ENCODE measurements at places on chromosomes 2 and 18.

DNA sequence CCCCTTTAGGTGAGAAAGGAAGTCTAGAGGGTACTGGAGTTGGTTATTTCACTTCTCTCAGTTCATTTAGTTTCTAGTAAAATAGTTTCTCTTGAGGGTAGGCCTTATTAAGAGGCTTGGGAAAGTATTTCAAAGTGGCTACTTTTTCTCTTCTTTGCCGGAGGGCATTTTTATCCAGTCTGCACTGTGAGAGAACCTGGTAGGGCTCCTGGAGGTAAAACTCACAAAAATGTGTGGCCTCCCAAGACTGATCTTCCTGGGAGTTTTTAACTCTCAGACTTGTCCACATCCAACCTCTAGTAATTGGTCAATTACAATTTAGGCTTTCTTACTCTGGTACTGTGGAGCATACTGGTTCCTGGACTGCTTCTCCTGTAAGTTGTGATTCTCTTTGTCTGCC is 28.0 kb downstream of the EHBP1 start:
- DNase-seq, result no peak

DNA sequence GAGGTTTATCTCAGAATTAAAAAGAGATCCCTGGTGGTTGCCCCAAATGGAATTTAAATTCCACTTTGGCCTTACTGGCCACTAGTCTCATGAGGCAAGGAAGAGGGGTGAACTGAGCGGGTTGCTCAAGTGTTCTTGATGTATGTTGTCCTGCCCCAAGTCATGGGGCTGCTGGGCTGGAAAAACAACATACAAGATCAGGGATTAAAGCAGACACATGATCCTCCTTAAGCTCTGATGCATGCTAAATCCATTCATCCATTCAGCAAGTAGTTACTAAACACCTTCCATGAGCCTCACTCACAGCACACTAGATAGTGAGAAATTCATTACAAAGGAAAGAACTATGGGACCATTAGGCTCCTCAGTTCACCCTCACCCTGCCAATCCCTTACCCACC is 196.3 kb downstream of the MREG start:
- DNase-seq, result no peak

DNA sequence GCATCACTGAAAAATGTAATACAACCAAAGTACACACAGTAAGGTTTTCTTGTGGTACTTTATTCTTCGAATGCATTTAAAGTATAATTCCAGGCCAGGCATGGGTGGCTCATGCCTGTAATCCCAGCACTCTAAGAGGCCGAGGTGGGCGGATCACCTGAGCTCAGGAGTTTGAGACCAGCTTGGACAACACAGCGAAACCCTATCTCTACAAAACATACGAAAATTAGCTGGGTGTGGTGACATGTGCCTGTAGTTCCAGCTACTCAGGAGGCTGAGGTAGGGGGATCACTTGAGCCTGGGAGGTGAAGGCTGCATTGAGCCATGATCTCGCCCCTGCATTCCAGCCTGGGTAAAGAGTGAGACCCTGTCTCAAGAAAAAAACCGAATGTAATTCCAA is 3.9 kb upstream of the TTC39C start:
- DNase-seq, result peak; percentile 30

GRCh38 chr2:200677721-200678532 is 92.1 kb downstream of the AOX1 start:
- no peak for DNase-seq

DNA sequence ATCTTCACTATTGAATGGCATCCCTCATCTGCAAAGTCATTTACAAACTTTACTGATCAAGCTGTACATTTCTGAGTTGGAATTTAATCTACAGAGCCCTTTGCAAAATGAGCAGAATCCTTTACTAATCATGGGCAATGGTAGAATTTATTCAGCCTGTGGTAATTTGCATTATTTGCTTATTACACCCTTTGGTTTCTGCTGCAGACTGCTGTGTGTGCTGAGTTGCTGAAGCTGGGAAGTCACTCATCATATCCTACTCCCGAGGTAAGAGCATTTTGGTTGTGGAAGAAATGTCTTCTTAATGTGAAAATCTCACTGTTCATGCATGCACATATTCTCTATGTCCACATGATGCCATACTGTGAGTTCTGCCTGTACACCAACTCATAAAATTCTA is 357.4 kb upstream of the SLC39A10 start:
- DNase-seq, result no peak

- peak; percentile 77 for DNase-seq
These were observed 41.8 kb downstream of the NCK2 start for GRCh38 chr2:105786231-105787230.

DNA sequence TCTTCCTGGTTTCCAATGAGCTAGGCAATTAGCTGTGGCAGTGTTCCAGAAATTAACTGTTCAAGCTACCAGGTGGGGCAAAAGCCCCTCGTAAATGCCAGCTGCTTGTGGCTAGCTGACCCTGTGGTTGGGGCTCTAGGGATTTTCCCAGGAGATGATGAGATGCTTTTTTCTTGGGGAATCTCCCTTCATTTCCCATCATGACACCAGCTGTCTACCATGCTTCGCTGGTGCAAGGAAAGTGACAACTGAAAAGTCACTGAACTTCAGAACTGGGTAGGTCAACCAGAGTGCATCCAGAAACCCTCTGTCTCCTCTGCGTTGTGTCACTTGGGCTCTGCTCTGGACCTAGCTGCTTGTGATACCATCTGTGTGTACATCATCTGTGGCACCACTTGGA is 386.5 kb upstream of the DCC start:
- DNase-seq, result no peak

DNA sequence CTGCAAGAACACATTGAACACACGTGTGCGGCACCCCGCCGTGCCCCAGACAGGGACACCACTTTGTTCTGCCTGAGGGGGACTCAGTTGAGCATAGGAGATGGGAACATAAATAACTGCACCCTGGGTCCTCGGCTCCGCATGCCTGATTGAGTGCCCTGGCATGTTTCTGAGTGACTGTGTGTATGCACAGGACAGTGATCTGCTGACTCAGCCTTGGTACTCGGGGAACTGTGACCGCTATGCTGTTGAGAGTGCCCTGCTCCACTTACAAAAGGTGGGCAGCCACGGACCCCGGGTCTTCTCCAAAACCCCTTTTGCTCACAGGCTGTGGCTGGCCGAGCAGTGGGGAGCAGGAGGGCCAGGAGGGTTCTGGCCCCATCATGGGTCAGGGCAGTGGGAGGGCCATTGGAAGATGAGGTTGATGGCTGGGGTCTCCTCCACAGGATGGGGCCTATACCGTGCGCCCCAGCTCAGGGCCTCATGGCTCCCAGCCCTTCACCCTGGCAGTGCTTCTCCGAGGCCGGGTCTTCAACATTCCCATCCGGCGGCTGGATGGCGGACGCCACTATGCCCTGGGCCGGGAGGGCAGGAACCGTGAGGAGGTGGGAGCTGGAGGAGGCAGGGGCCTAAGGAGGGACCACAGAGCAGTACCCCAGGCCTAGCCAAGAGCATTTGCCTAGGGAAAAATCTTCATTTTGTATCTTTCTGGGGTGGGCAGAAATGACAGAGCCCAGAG is 16.9 kb downstream of the SH2D6 start:
- no peak for DNase-seq

DNA sequence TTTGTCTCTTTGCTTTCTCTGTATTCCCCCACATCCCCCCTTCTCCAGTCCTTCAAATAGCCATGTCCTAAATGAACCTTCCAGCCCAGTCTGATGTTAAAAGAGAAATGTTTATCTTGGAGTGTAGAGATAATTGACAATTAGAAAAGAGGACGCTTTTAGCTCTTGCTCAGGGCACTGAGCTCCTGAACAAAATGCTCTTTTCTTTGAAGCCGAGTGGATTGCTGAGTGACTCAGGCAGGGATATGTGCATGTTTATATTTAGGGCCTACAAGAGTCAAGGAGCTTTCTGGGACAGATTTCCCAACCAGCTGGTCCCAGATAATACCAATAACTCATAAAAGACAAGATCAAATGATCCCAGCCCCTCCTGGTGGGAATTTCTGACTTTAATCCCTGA is 88.0 kb upstream of the SETBP1 start:
- no peak for DNase-seq

- no peak for DNase-seq
These were observed 1.8 kb downstream of the SLC4A3 start for GRCh38 chr2:219628986-219629901.

GRCh38 chr2:3151153-3151918 is 226.3 kb downstream of the EIPR1 start:
- DNase-seq, result no peak

DNA sequence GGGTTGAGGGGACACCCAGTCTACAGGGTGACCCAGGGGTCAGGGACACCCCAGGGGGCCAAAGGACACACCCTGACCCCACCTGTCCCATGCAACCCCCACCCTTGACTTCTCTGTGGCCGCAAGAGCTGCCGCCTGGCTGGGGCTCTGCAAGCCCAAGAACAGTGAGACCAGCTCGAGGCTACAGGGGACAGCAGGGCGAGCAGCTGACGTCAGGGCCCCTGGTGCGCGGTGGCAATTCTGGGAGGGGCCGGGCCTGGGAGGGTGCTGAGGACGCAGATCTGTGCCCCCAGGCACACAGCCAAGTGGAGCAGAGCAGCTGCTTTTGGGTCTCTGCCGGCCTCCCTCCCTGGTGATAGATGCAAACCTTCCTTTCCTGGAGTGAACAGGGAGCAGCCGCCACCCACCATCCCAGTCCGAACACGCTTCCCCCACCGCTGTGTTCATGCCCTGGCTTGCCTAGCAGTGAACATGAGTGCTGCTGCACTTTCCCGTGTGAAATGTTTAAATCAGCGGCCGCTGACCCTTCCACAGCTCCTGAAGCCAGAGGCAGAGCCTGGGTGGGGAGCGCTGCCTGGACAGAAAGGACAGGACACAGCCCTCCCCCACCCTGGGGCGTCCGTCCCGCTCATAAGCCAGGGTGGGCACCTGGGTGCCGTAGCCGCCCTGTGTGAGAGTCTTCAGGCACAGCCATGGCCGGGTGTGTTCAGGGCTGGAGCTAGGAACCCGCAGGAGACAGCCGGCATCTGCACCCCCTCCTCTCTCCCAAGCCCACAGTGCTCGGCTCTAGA is 46.9 kb downstream of the SLC66A2 start:
- no peak for DNase-seq

GRCh38 chr18:24954341-24954740 is 397.6 kb downstream of the ZNF521 start:
- no peak for DNase-seq

GRCh38 chr18:63309422-63309821 is 10.1 kb downstream of the BCL2 start:
- no peak for DNase-seq

- no peak for DNase-seq
These were observed 434.4 kb downstream of the TNS1 start for GRCh38 chr2:217568289-217568971.

DNA sequence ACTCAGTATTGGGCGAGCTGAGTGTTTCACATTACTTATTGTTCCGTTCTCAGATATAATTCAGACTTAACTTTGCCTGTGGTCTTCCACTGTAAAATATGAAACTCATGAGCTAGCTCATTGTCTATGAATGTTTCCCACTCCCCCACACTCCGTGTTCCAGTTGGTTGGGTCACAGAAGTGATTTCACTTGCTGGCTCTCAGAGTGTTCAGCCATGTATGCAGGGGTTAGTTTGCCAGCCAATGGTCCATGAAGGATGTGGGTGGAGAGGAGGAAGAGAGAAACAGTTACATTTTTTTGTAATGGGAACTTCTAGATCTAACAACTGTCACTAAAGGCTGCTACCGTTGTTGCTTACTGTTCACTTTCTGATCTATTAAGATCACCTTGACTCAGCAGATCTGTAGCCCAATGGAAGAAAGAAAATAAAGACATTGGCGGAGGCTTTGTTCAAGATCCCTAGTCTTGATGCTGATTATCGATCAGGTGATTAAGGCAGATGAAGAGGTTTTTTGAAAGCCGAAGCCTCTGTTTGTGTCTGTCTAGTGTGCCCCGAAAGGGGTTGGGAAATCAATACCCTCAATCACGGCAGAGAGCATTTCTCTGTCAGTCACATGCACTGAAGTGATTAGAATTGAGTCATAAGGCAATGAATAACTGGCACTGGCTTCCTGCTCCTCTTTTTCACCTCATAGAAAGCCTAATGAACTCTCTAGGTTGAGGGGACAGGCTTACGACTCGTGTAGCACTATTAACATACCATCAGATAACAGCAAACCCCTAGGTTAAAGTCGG is 279.7 kb upstream of the FIGN start:
- no peak for DNase-seq

- no peak for DNase-seq
These were observed 73.9 kb downstream of the MARCO start for GRCh38 chr2:119015845-119016244.

DNA sequence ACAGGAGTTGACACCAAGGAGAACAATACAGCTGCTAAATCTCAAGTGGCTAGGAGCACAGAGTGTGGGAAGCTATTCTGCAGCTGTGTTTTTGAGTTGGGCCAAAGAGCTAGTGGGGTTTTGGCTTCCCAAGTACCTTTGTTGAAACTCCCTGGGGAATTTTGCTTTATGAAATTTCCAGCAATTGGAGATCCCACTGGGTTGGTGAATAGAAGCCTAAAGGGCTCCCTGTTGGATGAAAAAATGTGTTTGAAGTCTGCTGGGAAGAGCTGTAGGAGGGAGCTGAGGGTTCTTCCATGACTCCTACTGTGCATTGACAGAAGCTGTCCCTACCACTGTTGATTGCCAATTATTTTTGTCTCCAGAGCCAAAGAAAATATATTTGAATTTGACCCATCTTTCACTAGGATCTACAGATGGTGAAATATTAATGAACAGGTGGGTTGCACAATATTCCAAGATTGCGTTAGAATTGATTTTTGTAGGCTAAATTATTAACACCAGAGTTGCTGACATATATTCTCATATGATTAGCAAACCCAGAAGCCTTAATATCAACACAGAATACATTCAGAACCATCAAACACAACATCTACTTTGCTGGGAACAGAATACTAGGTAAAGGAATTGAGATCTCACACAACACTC is 95.4 kb upstream of the CYP1B1 start:
- DNase-seq, result no peak

DNA sequence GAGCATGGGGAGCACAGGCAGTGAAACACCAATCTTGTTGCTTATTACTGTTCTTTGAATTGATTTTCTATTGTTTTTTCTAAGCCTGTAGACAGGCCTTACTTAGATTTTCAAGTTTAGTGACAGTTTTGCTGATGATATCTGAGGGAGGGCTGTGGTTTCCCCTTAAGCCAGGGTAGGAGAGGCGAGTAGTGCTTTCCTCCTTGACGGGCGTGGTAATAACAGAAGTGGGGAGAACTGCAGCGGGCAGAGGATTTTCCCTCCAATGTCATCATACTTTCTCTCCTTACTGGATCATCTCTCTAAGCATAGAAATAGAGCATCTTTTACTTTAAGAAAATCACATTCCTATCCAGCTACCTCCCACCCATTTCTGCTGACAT is 314.4 kb downstream of the ALK start:
- DNase-seq, result peak; percentile 34

DNA sequence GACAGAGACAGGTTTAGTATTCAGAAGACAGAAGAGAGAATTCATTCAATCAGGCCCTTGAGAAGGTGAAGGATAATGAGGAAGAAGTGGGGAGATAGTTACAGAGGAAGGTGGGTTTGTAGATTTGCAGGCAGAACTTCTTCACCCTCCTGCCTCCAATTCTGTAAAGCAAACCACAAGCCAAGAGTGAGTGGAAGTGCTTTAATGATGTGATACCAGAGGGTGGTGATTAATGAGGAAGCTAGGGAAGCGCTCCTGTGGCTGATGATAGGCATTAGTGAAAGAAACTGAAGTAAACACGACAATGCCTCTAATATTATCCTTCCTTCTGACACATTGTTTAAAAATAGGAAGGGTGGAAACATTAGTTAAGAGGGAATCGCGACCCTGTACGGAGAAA is 78.2 kb downstream of the CAPN13 start:
- DNase-seq, result no peak

- DNase-seq, result no peak
These were observed 22.0 kb downstream of the TCF23 start for GRCh38 chr2:27170581-27171337.
